Kidney epithelial cell (primary cell): ENCODE measurements at places on chromosomes 4 and X. TPM values are rescaled to one million over a fixed set of nuclear protein-coding genes. Genes with fewer than 3 reads are reported as not detected.

Gene P2RY4
- not detected in 2 replicates for total RNA-seq

- DNase-seq: no peak
These were observed 14.8 kb downstream of the ANK2 start for GRCh38 chr4:113064244-113064643.

DNA sequence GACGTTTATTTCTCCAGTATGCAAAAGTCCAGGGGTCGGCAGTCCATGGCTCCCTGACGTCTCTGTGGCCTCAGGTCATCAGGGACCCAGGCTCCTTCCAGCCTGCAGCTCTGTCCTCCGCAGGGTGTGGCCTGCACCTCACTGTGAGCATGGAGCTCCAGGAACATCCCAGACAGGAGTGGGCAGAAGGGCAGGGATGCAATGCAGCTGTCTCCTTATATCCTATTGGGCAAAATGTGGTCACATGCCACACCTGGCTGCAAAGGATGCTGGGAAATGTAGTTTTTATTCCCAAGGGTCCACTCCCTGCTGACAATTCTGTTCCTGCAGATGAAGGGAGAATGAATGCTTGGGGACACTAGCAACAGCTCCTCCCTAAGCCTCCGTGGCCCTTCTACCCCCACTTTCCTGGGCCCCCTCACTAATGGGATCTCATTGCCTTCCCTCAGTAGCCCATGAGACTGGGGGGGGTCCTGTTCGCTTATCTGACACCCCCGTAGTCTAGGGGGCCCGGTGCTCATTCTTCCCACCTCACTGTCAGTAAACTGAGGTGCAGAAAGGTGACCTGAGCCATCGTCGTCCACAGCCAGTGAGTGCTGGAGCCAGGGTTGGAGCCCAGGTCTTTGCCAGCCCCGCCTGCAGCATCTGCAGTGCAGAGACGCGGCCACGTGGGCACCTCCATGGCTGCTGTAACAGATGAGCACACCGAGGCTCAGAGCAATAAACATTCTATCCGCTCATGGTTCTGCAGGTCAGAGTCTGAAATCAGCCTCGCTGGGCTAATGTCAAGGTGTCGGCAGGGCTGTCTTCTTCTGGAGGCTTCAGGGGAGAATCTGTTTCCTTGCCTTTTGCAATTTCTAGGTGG, 5.9 kb upstream of the GRPEL1 start:
- DNase-seq: no peak

DNA sequence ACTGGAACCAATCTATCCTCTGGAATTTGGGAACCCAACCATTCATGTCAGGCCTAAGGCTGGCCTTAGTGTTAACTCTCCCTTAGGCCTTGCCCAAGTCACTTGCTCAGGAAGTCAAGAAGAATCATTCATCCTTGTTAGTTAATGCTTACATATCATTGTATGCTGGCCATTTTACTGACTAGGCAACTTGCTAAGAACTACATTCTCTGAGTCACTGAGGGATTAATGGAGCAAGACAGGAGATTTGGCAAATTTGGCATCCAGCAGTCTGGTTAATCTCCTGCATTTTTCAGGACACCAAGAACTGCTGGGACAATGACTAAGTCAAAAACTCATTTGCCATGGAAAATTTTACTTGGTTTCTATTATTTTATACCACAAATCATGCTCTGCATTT, 115.8 kb upstream of the DDIT4L start:
- peak; percentile 85 for DNase-seq

- no peak for DNase-seq
These were observed 106.2 kb upstream of the PUDP start for GRCh38 chrX:7254144-7254543.

GRCh38 chrX:154431341-154431740, 2.9 kb downstream of the ATP6AP1 start:
- no peak for DNase-seq
